ENCODE measurements at places on chromosomes 6 and 20.

DNA sequence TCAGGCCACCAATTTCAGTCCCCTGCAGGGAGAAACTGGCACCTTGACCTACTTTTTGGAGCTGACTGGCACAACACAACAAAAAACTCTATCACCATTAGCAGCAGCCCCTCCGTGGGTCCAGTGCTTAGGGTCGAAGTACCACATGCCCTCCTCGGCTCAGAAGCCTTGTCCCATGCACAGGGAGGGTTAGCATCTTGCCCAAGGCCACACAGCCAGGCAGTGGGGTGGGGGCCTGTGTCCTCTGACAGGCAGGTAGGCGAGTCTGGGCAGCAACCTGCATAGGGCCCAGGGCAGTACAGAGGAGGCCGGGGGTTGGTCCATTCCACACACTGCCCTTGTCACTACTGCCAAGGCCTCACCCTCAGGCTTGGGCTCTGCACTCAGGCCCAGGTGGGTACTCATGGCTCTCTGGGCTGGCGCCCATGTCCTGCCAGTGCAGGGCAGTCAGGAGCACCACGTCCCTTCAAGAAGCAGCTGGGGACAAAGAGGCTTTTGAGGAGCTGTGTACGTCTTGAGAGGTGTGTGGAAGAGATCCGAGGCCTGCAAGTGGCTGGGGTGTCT lies 53.6 kb downstream of the PYGB start:
- DNase-seq: no peak

GRCh38 chr6:25732468-25733198 lies 21.9 kb upstream of the SLC17A4 start:
- no peak for DNase-seq

DNA sequence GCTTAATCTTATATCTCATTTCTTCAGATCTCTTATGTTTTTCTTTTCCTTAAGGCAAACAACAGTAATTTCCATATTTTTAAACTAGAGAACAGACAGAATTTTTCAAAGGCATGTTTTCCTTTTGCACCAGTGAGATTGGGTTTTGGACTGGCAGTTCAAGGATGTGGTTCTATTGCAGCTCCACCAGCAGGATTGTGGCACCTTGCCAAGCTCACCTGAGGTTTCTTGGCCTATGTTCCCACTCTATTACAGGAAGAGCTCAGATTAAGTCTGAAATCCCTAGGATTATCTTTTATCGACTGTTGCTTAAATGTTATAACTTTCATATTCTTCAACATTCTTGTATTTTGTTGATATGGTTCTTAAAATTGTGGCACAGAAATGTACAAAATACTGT lies 218.9 kb downstream of the PLCB4 start:
- DNase-seq: no peak

DNA sequence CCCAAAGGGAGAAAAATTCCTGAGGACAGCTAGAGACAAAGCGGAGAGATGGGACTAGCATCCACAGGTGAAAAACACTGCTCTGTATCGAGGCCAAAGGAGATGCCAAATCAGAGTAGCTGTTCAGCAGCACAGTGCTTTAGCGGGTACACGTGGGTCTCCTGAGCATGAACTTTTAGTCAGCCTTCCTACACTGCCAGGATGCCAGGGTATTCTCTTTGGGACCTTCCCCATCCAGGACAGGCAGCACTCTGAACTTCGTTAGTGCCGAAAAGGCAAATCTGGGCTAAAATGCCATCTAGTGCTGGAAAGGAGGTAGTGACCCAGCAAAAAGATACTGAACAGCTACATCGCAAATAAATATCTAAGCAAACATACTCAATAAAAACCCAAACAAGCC lies 64.9 kb downstream of the C6orf58 start:
- peak; percentile 48 for DNase-seq

- DNase-seq: peak; percentile 37
Observed at GRCh38 chr6:43913375-43914271, 143.6 kb downstream of the VEGFA start.

DNA sequence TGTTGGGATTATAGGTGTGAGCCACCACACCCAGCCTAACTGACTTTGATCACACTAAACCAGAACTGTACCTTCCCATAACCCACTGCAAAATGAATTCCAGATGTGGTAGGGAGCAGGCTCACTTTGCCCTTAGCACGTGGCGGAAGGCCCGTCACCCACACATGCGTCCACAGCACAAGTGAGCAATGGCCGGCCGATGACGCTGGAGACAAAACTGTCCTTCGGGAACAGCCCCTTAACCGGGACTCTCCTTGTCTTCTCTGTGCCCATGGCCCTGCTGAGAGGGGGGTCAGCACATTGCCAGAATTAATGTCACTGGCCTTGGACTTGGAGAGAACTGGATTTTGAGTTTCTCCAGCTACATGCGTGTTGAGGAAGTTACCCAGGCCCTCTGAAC lies 107.2 kb downstream of the TOX2 start:
- DNase-seq: peak; percentile 45

DNA sequence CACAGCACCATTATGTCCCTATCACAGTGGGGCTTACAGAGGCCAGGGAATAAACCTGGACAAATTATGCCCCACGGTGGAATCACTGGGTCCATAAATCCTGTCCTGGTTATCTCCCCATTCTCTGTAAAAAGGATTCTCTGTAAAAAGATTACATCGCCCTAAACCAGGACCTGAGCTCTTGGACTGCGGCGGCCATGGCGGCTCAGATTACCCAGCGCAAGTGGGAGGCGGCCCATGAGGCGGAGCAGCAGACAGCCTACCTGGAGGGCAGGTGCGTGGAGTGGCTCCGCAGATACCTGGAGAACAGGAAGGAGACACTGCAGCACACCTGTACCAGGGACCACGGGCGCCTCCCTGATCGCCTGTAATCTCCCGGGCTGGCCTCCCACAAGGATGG lies 8.4 kb upstream of the HLA-A start:
- no peak for DNase-seq

GRCh38 chr6:2434116-2434515 lies 188.7 kb upstream of the GMDS start:
- DNase-seq: no peak

GRCh38 chr20:3068986-3069900 lies 2.2 kb upstream of the OXT start:
- DNase-seq: peak; percentile 72

DNA sequence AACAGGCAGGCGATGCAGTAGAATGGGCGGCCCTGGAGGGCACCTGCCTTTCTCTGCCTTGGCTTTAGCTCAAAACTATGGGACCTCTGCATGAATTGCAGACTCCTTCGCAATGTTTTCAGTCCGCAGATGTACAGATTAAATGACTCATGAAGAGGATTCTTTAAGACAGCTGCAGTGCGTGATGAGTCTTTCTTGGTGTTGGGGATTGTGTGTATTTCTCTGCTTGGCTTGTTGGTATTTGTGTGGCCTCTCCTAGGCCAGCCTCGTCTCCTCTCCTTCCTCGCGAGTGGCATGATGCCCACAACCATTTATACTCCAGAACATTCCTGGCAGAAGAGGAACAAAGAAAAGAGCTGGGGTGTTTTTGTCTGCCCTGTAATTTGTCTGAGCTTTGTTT lies 110.6 kb downstream of the SYNDIG1 start:
- DNase-seq: peak; percentile 11

GRCh38 chr6:98871057-98871456 lies 36.7 kb downstream of the POU3F2 start:
- DNase-seq: peak; percentile 59

GRCh38 chr6:156807795-156808194 lies 30.6 kb downstream of the ARID1B start:
- no peak for DNase-seq

DNA sequence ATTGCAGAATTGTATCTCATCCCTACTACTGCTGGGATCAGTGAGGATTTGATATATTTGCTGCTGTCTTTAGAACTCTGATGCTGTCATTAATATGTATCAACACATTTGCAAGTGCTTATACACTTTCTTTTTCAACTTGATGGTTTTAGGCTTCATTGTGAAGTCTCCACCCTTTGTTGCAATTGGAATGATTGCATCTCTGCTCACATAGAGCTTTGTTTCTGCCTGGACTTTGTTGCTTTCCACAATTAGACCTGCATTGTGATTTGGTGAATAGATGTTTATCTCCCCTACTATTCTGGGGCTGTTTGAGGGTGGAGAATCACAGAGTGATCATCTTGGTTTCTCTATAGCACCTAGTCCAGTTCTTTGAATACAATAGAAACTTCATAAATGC lies 666.7 kb downstream of the EPM2A start:
- DNase-seq: no peak

GRCh38 chr6:382883-383810 lies 8.4 kb upstream of the IRF4 start:
- DNase-seq: peak; percentile 31

DNA sequence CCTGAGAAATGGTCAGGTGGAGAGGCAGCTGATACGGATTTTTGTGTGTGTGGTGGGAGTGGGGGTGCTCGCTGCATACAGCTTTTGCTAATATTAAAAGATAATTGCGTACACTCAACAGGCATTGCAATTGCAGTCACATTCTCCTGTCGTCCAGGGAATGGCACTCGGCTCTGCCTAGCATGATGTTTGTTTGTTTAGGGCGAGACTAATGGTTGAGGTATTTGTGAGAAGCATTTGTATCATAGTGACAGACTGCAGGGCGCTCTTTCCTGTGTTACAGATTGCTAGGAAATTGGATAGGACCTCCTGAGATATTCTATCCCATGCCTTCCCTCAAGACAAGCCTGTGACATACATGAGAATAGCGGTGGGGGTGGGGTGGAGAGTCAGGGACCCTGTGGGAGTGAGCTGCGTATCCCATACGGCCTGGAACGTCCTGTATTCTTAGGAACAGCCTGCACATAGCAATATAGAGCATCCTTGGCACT lies 207.4 kb downstream of the SOX4 start:
- peak; percentile 15 for DNase-seq

- no peak for DNase-seq
Observed at GRCh38 chr6:25659633-25660368, 7.8 kb downstream of the SCGN start.

- DNase-seq: peak; percentile 99
Observed at GRCh38 chr6:57267586-57268293, 45.6 kb upstream of the RAB23 start.

DNA sequence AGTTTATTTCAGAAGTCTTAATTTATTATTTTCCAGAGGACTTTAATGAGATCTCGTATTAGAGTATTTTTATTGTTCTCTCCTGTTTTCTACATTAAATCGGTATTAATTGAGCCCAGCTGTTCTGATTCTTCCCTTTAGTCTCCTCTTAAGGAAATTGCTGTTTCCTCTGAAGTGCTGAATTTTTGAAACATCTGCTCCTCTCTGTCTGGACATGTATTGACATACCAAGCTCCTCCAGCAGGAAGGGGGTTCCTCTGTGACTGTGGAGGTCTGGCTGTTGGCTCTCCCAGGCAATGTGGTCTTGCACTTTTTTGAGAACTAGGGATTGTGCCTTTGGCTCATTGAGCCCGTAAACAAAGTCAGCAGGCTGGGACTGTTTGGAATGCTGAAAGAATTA lies 74.9 kb downstream of the MAP3K4 start:
- peak; percentile 29 for DNase-seq

- no peak for DNase-seq
Observed at GRCh38 chr6:13848522-13849150, 34.3 kb upstream of the MCUR1 start.

DNA sequence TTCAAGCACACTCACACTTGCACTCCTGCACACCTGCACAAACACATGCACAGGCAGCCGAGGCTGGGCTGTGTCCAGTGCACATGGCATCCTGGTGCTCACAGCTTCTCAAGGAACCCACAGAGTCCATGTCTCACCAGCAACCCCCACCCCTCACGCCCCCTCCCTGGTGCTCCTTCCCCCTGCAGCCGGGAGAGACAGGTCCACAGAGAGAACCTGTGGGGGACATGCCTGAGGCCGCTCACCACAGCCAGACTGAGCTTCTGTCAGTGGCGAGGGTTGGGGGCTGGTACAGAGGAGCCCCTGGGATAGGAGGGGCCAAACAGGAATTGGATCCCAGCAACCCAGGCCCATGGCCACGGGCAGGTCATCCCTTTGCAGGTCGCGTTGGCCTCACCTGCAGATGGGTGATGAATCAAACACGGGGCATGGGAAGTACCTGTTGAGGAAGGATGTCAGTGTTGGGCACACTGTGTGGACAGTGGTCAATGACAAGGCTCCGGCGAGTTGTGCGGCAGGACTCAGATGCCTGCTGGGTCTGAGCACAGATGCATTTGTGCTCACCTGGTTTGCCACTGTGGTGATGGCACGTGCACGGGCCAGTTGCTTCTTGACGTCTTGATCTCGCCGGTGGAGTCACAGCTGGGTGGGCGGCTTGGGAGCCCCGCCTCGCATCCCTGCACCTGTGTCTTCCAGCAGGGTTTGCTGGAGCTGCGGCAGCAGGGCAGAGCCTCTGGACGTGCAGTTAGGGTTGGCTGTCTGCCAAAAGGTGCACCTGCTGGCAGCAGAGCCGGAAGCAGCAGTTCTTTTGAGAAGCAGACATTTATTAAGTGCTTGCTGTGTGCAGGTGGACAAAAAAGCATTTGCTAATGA lies 113.0 kb downstream of the ERMARD start:
- DNase-seq: no peak

DNA sequence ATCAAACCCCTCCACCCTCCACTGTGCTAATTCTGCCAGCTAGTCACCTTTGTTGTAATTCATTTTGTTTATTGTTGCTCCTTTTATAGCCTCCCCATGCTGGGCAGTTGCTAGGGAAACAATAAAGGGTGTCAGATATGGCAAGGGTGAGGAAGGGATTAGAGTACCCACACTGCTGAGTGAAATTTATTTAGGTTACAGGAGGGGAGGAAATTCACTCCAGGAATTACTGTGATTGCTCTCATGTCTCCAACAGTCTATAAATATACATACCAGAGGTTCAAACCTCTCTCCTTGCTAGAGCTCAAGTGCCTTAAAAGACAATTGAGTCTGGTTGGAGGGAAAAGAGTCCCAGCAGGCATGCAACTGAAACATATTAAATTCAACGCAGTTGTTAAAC lies 90.6 kb upstream of the ADGRF1 start:
- no peak for DNase-seq

- no peak for DNase-seq
Observed at GRCh38 chr6:161405418-161405817, 131.6 kb upstream of the AGPAT4 start.

DNA sequence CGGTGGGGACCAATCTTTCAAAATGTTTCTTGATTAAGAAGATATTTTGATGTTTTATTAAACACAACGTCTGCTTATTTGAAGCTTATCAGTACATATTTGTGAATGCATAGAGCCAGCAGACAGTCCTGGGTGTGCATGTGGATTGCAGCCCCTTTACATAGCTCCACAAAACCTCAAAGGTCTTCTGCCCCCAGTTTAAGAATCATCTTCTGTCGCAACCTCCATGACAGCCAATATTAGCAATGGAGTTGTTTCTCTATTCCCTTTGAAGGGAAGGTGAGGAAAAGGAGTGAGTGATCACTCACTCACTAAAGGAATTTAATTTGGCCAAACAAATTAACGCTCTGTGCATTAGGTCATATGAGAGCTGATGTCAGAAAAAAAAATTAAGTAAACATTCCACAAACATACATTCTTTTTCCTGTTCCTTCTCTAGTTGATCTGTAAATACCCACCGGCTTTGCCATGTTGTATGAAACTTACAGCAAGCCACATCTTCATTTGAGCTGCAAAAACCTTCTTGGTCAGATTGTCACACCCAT lies 152.9 kb downstream of the SIM1 start:
- DNase-seq: peak; percentile 15

DNA sequence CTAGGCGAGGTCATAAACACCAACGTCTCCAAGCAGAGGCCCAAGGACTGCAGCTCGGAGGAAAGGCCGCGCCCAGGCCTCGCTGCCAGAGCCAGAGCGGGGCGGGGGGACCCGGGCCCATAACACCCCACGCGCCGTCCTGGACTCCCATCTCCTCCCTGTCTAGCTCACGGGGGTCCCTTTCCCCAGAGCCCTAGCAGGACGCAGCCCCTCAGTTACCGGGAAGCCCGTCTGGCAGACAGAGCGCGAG lies 44.9 kb downstream of the MDFI start:
- DNase-seq: no peak

GRCh38 chr6:1709234-1709641 lies 99.5 kb downstream of the FOXC1 start:
- no peak for DNase-seq

All from fibroblast of mammary gland (primary cell).